ENCODE measurements at places on chromosomes 5 and 9. TPM values are rescaled to one million over a fixed set of nuclear protein-coding genes. Genes with fewer than 3 reads are reported as not detected.

GRCh38 chr9:131142160-131142559 lies 16.8 kb downstream of the NUP214 start:
- no peak for ATAC-seq

DNA sequence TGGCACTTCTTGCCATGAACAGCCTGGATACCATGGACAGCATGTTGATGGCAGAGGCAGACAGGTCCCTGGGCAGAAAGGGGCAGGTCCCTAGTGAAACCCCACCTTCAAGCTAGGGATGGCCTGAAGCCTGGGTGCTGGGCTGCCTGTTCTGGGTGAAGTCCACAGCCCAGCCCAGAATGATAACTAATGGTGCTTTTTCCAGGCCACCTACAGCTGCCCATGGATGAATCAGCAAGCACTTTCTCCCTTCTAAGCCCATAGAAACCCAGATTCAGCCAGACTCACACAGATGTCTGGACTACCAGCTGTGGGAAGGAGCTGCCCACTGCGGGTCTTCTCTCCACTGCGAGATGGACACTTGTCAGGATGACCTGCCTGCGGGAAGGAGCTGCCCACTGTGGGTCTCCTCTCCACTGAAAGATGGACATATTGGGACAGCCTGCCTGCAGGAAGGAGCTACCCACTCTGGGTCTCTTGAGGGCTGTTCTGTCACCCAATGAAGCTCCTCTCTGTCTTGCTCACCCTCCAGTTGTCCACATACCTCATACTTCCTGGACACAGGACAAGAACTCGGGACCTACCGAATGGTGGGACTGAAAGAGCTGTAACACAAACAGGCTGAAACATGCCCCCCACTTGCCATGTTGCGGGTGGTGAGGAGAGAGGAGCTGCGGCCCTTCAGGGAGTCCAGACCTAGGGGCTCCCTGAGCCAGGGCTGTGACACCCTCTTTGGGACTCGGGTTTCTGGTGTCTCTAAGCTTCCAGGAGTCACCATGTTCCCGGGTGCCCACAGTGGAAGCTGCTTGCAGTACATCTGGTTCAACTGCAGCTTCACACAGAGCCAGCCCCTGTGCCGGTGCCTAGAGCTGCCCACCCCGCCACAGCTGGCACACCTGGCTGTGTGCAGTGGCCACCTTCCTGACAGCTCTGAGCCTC lies 60.7 kb upstream of the SYNPO start:
- ATAC-seq: peak; percentile 35

- no peak for ATAC-seq
Observed at GRCh38 chr5:54673523-54674225, 156.1 kb downstream of the SNX18 start.

- no peak for ATAC-seq
Observed at GRCh38 chr5:154698763-154699162, 56.4 kb upstream of the LARP1 start.

GRCh38 chr9:111052791-111053190 lies 14.5 kb upstream of the LPAR1 start:
- no peak for ATAC-seq

DNA sequence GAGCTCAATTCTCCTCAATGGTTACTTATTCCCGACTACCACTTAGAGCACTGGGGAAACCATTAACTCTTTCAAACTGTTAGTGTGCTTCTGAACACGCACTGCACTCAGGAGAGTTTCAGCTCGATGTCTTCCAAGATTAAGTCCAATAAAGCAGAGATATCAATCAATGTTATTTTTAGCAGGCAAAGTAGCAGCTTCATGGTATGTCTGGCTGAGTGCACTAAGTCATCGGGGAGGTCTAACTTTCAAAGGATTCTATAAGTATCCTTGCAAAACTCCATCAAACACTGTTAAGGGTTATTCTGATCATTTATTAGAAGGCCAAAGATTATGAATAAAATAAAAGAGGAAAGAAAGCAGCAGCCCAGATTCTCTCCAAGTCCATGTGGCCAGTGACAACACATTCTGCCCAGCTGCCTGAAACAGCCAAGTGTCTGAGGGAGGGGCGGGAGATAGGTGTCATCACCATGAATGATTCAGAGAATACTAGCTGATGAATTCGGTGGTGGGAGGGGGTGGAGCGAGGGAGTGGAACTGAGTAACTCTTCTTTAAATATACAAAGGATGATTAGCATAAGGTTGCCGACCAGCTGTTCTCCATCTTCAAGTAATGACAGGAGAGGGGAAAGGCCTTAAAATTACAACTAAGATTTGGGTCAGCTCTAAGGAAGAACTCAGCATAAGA lies 21.3 kb downstream of the NREP start:
- ATAC-seq: peak; percentile 97

DNA sequence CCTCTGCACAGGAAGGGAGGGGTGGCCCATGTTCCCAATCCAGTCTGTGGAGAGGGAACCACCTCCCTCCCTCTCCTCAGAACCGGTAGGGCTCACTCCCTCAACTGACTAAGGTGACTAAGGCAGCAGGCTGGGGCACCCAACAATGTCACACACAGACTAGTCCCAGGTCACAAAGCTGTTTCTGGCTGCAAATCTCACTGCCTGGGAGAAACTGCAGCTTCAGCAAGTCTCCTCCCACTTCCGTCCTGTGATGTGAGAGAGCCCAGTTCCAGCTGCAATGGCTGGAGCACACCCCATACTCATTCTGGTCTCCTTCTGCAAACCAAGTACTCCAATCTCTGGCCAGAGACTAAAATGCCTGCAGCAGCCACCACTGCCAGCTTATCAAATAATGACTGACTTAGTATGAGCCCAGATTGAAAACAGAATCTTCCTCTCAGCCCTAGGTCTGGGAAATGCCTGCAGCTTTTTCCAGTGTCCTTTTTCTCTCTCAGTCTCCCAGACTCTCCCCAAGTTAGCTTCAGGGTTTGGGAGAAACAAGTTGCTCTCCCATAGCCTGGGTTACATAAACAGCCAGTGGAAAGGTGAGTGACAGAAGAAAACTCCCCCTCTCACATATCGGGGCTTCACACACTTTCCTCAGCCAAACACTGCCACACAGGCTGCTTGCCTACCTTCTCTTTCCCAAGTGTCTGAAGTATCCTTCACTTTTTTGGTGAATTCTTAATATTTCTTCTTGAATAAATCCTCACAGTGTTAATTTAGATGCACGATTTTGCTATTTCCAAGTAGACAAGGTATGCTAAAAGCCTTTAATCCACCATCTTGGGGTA lies 247.4 kb upstream of the RASA1 start:
- ATAC-seq: peak; percentile 36

GRCh38 chr9:96217294-96217707 lies 84.7 kb downstream of the HSD17B3 start:
- no peak for ATAC-seq

DNA sequence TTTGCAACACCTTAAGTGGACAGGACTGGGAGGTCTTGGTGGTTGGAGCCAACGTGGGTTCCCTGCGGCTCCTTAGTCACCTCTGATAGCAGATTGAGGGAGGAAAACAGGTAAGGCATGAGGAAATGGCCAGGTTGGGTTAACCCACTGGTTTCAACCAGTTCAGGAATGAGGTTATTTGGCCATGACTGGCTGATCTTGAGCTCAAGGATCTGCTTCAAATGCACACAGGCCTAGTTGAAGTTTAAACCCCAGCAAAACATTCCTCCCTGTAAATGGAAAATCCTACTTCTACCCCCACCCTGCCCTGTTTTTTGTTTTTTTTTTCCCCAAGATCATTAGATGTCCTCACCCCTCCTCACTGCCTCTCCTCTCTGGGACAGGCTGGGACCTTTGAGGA lies 3.2 kb upstream of the NUP214 start:
- no peak for ATAC-seq

DNA sequence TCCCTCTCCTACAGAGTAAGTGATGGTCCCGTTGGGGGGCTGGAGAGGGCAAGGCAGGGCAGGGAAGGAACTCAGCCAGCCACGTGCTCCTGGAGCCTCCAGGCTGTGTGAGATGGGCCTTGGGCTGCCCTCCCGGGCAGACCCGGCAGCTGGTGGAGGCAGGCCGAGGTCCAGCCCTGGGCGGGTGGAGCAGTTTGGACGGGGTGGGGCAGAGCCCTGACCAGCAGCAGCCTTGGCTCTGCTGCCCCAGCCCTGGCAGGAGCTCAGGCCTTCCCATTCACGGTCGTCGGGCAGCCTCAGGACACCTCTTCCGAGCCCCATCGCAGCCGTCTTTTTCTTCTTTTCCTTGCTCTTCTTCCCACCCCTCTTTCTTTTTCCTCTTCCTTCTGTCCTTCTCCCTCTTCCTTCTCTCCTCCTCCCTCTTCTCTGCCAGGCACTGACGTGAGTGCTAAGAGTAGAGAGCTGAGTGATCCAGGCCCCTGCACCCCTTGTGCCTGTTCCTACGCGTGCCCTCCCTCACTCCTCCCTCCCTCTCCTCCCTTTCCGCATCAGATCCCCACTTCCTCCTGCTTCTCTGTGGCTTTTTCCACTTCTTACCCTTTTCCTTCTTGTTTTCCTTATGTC lies 42.8 kb downstream of the AMBP start:
- no peak for ATAC-seq

The KCNV2 gene
- 3.3 TPM for total RNA-seq

The DIPK1B gene
- total RNA-seq: 27.6 TPM

The SMIM27 gene
- 23.2 TPM for total RNA-seq
